ENCODE measurements at places on chromosomes 2 and 18. TPM values are rescaled to one million over a fixed set of nuclear protein-coding genes. Genes with fewer than 3 reads are reported as not detected.

GRCh38 chr2:30365201-30365600 is 81.8 kb upstream of the LCLAT1 start:
- peak overlapping the region; percentile 86 for H3K27ac ChIP-seq
- H3K36me3 ChIP-seq: peaks cover 10% of the 10 kb centered on the region
- no peak overlapping the region for H3K4me3 ChIP-seq
- H3K27me3 ChIP-seq: no peaks in the 10 kb centered on the region

DNA sequence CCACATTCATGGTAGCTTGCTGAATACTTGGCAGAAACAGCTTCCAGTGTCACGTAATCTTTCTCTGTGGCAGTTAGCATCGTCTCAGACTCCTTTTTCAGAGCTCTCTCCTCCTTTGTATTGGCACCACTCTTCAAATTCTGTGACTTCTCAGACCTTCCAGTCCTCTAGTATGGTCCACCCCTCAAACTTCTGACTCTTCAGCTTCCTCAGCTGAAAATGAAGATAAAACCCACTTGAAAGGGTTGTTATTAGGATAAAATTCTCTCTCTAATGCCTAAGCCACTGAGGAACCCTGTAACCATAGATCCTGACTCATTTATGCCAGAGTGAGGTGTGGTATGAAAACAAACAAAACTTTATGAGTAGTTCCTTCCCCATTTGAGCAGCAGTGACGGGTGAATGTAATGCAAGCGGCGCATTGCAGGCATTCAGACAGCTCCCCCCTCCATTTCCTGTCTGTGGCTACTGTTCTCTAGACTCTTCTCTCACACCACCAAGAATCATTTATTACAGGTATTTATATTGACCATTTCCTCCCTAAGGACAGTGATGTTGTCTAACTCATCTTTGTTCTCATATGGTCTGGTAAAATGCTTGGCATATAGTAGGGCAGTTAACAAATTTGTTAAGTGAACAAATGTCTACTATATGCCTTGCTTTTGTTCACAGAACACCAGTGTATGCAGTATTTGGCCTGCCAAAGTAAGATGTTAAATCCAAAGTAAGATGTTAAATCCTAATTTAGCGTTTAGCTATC is 35.3 kb downstream of the GALNT1 start:
- no peaks in the 10 kb centered on the region for H3K36me3 ChIP-seq
- H3K27me3 ChIP-seq: no peaks in the 10 kb centered on the region
- no peak overlapping the region for H3K27ac ChIP-seq
- H3K4me1 ChIP-seq: no peaks in the 10 kb centered on the region

DNA sequence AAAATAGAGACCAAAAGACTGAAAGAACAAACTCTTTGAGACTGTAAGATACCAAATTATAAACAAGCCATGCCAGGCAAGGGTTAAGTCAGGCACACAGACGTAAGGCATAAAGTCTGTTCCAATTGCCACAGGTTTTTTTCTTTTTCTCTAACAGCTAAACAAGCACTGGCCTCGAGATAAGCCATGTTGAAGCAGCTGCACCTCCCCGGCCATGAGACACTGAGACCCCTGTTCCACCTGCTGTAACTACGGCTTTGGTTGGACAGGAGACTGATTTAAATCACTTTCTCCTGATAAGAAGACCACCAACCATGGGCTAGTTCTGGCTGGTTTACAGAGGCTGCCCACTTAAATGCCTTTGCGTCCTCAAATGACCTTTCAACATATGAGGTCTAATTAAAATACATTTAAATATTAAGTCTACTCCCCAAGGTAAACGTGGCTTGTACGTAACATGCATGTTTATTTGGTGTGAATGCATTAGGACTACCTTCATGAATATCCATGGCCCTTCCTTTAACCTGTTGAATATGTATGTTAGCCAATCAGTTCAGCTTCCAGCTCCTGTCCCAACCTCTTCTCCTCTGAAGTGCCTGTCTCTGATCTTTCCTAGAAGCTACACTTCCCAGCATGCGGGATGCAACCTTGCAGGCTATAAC is 117.2 kb downstream of the CMPK2 start:
- H3K36me3 ChIP-seq: no peaks in the 10 kb centered on the region
- H3K4me3 ChIP-seq: no peak overlapping the region
- no peaks in the 10 kb centered on the region for H3K4me1 ChIP-seq
- DNase-seq: no peak
- no peak overlapping the region for H3K27ac ChIP-seq
- no peaks in the 10 kb centered on the region for H3K27me3 ChIP-seq

DNA sequence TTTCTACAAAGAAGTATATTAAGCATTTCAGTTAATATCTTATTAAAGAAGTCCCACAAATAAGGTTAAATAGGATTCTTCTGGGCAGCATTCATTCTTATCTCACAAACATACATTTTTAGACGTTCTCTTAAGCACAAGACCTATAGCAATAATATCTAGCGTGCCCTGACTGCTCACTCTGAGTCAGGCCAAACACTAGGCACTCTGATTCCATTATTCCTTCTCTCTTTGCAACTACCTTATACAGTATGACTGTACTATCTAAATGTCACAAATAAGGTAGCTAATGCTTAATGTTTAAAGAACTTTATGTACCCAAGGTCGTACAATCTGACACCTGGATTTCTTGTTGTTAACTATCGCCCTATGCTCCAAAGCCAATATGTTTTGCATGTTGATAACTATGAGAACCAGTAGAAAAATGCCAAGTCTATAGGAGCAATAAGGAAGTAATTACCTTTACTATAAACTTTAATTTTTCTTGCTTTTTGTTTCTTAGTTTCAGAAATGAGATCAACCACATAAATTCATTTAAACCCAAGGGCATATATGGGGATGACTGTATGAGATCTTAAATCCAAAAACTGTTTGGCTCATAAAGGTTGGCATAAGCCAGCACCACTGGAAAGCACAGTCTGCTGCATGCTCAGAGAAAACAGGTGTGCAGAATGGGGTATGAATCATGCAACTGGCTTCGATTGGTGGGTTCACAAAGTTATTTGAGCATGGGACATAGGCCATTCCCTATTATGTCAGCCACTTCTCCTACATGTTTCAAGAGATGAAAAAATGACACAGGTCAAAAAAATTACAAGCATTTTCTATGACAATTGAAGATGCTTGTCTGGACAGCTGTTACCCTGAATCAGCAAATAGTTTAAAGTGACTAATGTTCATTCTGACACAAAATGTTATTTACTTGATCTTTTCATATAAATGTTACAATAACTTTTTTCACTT is 352.0 kb downstream of the IRS1 start:
- no peaks in the 10 kb centered on the region for H3K27me3 ChIP-seq
- no peak overlapping the region for H3K4me3 ChIP-seq
- H3K27ac ChIP-seq: peak overlapping the region; percentile 39
- H3K36me3 ChIP-seq: peaks cover 16% of the 10 kb centered on the region

GRCh38 chr2:202679980-202680379 is 45.2 kb downstream of the FAM117B start:
- no peak for DNase-seq
- no peak overlapping the region for H3K27ac ChIP-seq
- H3K4me3 ChIP-seq: no peak overlapping the region
- H3K27me3 ChIP-seq: peaks cover 8% of the 10 kb centered on the region
- H3K4me1 ChIP-seq: no peaks in the 10 kb centered on the region

- no peak for DNase-seq
- no peak overlapping the region for H3K4me3 ChIP-seq
- no peaks in the 10 kb centered on the region for H3K4me1 ChIP-seq
- H3K36me3 ChIP-seq: no peaks in the 10 kb centered on the region
Measured at GRCh38 chr18:32333781-32334180, 136.9 kb downstream of the GAREM1 start.

- peaks cover 33% of the 10 kb centered on the region for H3K4me1 ChIP-seq
- no peak overlapping the region for H3K4me3 ChIP-seq
- no peak for DNase-seq
- H3K36me3 ChIP-seq: peaks cover 3% of the 10 kb centered on the region
- no peak overlapping the region for H3K27ac ChIP-seq
Measured at GRCh38 chr2:133498662-133499585, 69.3 kb downstream of the NCKAP5 start.

DNA sequence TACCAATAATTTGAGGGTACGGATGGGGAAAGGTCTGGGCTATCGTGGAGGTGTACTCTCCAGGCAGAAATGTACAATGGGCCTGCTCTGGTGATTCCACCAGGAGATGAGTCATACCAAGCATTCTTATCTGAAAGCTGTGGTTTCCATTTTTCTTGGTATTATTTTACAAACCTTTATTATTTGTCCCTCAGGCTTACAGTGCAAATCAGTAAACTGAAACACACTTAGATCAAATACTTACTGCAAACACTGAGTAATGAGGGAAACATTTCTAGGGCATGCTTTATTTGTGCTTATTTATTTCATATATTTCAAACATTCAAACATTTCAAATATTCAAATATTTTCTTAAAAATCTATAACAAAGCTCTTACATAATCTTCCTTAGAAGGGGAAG is 319.8 kb downstream of the RND3 start:
- 0 out of 2 replicates have a peak, but pooled peaks cover 4% of the 10 kb centered on the region for H3K36me3 ChIP-seq
- no peaks in the 10 kb centered on the region for H3K27me3 ChIP-seq

GRCh38 chr2:199696048-199696447 is 154.9 kb downstream of the FTCDNL1 start:
- H3K36me3 ChIP-seq: 0 out of 2 replicates have a peak, but pooled peaks cover 4% of the 10 kb centered on the region
- no peak for DNase-seq
- H3K4me3 ChIP-seq: no peak overlapping the region
- no peaks in the 10 kb centered on the region for H3K4me1 ChIP-seq
- H3K27ac ChIP-seq: no peak overlapping the region
- H3K27me3 ChIP-seq: no peaks in the 10 kb centered on the region

DNA sequence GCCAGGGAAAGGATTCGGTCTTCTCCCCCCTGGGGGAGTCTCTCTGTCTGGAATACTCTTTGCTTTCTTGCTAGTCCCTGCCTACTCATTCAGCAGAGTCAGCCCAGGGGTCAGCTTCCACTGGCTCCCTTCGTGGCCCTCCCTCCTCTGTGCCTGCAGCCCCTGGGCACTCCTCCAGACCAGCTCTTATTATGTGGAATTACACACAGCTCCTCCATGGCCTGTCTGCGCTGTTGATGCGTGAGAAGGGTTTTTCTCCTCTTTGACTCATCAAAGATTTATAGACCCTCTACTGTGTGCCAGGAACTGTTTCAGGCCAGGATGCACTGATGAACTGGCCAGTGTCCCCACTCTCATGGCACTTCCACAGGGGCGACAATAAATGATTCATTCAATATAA is 44.4 kb downstream of the ST8SIA5 start:
- no peaks in the 10 kb centered on the region for H3K36me3 ChIP-seq
- H3K4me3 ChIP-seq: no peak overlapping the region

The TSPYL6 gene
- not detected for total RNA-seq

The DPYSL5 gene
- not detected for total RNA-seq

The CROCC2 gene
- not detected for total RNA-seq
